ENCODE measurements at places on chromosomes 1 and 21.
A peak's percentile ranks its signal among the peaks of the same experiment; 100 is the strongest.

DNA sequence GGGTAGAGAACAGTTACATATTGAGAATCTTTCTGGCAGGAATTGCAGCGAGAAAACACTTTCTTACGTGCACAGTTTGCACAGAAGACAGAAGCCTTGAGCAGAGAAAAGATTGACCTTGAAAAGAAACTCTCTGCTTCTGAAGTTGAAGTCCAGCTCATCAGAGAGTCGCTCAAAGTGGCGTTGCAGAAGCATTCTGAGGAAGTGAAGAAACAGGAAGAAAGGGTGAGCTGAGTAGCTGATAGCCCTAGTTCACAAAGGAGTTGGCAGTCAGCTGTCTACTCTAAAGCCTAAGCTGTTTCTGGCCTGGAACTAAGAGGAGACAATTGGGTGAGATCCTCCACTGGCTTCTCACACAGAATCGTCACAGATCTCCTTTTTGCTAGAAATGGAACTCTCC lies 20.3 kb upstream of the SH3BGRL3 start:
- no peak for DNase-seq

DNA sequence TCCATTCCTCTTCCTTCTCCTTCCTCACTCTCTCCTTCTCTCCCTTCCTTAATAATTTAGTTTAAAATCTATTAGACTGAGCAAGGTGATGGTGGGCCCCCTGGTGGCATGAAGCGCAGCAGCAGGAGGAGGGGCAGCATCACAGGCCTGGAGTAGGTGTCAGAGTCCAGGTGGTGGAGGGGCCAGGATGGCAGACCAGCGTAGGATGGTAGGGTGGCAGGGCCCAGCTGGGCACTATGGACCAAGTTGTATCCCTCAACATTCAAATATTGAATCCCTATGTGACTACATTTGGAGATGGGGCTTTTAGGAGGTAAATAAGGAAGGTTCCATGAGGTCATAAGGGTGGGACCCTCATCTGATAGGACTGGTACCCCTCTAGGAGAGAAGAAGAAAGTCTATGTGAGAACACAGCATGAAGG lies 61.0 kb downstream of the WDR4 start:
- DNase-seq = peak; percentile 70

GRCh38 chr21:40863839-40864238 lies 16.9 kb upstream of the DSCAM start:
- no peak for DNase-seq

DNA sequence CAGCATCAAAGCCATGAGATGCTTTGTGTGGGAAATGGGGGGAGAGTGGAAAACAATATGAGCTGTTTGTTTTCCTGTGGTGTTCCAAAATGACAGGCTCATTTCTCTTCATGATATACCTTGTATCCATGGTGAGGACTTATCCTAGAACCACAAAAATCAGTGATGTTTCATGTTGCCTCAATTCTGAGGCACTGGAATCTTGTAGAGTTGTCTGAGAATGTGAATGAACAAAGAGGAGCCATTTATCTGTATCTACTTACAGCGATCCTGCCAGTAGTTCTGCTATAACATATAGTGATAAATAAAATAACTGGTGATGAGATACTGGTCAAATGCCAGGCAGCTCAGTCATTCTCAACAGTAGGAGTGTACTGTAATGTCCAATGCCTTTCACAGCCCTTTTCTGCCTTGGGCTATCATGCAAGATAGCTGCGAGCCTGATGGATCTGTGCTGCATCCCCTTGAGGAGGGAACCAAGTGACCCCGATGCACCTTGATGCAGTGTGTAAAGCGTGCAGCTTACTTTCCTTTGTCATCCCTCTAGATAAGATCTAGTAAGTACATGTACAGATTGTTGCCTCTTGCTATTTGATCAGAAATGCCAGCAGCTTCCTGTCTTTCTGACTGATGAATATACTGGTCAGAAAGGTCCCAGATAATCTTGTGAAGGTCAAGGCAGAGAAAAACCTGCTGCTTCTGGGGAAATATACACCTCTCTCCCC lies 52.8 kb downstream of the SLC44A3 start:
- DNase-seq = no peak

- DNase-seq = no peak
Observed at GRCh38 chr1:154989195-154989860, 4.1 kb upstream of the LENEP start.

GRCh38 chr1:204852854-204853253 lies 17.8 kb upstream of the NFASC start:
- no peak for DNase-seq

GRCh38 chr1:23718482-23718881 lies 24.8 kb upstream of the ELOA start:
- peak; percentile 42 for DNase-seq

GRCh38 chr1:183435497-183435896 lies 17.3 kb upstream of the NMNAT2 start:
- DNase-seq = no peak

DNA sequence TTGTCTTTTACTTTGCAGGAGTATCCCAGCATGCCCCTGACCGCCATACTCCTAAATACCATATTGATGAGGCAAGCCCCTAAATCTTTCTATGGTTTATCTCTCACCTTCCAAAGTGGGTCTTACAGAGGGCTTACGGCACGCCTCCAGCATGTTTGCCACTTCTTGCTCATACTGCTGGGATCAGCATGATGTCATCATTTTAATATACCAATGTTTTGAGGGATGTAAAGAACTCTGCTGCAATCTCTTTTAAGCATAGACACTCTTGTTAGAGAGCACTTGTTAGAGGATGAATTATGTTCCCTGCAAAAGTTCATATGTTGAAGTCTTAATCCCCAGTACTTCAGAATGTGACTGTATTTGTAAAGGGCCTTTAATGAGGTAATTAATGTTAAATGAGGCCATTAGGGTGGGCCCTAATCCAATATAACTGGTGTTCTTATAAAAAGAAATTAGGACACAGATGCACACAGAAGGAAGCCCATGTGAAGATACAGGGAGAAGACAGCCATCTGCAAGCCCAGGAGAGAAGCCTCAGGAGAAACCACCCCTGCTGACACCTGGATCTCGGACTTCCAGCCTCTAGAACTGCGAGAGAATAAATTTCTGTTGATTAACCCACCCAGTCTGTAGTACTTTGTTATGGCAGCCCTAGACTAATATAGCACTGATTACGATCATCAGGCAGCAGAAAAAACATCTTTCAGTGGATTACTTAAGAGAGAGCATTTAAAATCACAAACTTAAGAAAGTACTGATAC lies 16.4 kb upstream of the ABCB10 start:
- no peak for DNase-seq

DNA sequence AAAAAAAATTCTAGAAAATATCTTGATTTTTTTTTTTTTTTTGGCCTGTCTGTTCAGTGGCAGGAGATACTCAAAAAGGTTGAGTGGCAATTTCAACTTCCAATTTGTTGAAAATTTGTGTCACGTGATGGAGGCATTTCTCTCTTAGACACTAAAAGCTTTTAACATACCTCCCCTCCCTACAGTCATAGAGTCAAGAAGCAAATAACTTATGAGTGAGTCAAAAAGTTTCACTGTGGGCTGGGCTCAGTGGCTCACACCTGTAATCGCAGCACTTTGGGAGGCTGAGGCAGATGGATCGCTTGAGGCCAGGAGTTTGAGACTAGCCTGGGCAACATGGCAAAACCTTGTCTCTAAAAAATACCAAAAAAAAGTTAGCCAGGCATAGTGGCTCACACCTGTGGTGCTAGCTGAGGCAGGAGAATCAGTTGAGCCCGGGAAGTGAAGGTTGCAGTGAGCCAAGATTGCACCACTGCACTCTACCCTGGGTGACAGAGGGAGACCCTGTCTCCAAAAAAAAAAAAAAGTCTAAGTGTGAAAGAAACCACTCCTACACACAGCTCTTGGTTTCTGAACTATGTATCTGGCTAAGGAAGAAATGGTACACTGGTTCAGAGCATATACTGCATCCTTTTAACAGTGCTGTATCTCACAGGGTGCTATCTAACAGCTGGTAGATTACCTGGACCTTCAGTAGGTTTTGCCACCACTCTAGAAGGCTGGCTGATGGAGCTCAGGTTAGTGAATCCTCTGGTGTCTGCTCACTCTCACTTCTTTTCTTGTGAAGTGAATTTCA lies 11.6 kb upstream of the BSDC1 start:
- DNase-seq = peak; percentile 60

- DNase-seq = no peak
Observed at GRCh38 chr1:162228586-162228985, 148.1 kb downstream of the SPATA46 start.

DNA sequence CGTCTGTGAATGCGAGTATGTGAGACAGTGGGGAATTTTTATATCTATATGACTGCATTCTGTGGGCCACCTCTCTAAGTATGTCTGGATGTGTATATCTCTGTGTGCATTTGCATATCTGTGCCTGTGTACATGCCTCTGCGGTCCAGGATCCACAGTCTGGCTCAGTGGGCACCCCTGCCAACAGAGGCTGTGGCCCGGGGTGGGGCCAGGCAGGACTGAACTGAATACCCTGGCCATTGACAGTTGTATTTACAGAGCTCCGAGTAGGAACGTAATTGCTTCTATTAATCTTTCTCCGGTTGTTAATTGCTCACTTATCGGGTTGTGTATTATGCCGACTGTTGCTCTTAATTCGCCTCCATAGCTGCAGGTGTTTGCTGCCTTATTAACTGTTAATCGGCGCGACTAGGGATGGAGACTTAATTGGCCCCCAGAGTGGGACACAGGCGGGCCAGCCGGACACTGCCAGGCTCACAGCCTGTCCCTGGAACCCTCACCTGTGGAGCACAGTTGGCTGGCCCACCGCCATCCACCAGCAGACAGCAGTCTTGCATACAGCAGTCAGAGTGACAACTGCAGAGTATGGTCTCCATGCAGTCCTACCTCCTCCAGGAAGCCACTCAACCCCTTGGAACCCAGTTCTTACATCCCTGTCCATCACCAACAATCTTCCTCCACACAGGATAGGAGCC lies 22.4 kb upstream of the ADGRB2 start:
- no peak for DNase-seq

- no peak for DNase-seq
Observed at GRCh38 chr1:221805121-221805520, 63.2 kb upstream of the DUSP10 start.

GRCh38 chr1:209023790-209024189 lies 559.7 kb upstream of the CAMK1G start:
- DNase-seq = no peak

DNA sequence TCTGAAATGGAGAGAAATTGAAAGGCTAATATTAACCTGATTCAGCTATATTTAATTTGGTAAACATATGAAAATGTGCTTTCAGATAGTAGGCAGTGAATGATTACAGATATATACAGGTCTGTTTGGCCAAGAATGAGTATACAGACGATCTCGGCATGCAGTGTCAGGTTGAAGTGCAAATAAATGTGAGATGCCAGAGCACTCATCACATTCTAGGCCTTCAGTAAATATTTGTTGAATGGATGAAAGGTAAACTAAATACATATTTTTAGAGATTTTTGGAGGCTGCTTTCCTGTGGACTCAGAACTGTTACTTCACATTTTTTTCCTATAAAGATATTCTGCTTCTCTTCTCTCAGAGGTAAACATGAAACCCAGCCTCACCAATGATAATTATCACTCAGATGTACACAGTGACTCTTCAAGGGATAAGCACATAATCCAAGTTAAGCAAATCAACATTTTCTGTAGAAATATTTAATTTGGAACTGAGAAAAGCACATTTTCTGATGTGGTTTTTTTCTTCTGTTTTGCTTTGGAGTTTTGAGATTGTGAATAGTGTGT lies 702.9 kb downstream of the BRINP3 start:
- no peak for DNase-seq

GRCh38 chr1:77476475-77476874 lies 194.7 kb downstream of the AK5 start:
- no peak for DNase-seq

DNA sequence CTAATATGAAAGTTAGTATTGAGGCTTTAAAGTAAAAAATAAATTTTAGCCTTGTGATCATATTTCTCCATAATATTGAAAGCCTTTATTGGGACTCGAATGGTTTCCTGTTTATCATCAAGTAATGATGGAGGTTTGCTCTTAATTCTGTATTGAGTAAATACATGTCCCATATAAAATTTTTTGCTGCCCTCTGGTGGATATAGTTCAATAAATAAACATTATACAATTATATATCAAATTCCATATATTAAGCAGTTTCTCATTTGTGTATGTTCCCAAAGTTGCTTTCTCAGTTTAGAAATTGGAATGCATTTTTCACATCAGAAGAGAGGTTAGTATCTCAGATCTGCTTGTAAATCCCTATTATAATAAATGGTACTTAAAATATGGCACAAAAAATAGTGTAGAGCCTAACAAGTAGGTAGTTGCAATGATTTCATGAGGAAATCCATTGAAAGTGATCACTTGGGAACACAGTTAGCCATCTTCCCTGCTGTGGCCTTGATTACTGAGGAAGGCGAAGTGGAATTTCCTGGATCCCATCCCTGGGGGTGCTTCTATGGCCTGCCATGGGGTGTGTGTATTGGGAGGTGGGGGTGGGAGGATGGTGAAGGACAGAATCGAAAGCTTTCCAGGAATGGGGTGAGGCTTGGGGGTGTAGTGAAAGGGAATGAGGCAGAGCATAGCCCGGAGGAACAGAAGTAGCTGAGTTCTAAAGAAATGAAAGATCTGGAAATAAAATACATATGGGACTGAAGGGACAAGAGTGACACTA lies 84.1 kb upstream of the C21orf91 start:
- peak; percentile 46 for DNase-seq

- DNase-seq = no peak
Observed at GRCh38 chr1:11676386-11677103, 4.4 kb downstream of the MAD2L2 start.

- DNase-seq = no peak
Observed at GRCh38 chr1:245232931-245233330, 78.1 kb downstream of the KIF26B start.

GRCh38 chr21:37207441-37208009 lies 59.6 kb downstream of the VPS26C start:
- peak; percentile 89 for DNase-seq

DNA sequence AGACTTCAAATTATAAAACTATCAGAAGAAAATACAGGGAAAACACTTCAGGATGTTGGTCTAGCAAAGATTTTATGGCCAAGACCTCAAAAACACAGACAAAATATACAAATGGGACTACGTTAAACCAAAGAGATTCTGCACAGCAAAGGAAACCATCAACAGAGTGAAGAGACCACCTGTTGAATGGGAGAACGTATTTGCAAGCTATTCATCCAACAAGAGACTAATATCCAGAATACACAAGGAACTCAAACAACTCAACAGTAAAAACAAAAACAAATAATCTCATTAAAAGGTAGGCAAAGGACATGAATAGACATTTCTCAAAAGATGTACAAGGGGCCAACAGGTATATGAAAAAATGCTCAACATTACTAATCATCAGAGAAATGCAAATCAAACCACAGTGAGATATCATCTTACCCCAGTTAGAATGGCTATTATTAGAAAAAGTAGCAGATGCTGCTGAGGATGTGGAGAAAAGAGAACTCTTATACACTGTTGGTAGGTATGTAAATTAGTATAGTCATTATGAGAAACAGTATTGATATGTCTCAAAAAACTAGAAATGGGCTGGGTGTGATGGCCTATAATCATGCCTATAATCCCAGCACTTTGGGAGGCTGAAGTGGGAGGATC lies 112.6 kb downstream of the LRIG2 start:
- no peak for DNase-seq

Data from kidney tubule cell (primary cell).